Activated T-helper 1 cell treated with Interleukin-2 at 50 U/mL for 16 hours (primary cell): ENCODE measurements at places on chromosomes 13 and 19.

DNA sequence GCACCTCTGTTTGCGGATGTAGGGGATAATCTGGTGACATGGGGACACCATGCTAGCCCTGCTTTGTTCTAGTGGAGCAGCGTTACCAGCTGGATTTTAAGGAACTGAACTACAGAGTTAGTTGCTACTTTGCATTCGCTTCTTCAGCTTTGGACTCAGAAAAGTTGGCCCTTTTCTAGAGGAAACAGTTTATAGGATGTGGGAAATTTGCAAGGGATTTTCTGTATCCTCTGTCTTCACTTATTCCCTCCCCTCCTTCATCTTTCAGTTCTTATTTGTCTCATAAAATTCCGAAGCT lies 2.1 kb downstream of the GATAD2A start:
- no peak for DNase-seq

DNA sequence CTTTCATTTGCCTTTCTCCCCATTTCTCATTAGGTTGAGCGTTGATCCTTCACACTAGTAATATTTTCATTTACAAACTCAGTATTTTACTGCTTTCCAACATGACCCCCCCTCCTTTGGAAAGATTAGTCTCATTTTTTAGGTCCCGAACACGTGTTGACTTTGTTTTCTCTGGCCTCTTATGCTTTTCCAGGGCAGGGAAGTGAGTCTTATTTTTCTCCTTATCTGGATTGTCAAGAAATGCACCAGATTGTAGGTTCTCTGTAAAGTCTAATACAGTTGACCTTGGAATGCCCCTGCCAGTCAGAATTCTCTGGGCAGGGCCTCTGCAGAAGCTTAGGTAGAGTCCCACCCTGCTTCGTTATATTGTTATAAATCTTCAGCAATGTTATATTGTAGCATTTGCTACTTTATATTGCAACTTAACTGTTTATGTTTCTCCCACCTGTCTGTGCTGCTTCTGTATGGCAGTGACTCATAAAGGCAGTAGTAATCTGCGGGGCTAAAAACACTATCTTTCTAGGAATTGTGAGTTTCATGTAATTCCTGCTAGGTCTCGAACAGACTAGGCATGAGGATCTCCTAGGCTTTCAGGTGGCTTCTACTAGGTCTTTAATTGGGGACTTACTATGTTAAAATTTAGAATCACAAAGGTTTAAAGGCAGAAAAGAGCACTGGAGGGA lies 2.0 kb downstream of the TDRD3 start:
- no peak for DNase-seq

- no peak for DNase-seq
Measured at GRCh38 chr19:52938761-52939160, 15.5 kb upstream of the ZNF888 start.

GRCh38 chr13:67520886-67521285 lies 290.8 kb upstream of the PCDH9 start:
- DNase-seq: no peak

DNA sequence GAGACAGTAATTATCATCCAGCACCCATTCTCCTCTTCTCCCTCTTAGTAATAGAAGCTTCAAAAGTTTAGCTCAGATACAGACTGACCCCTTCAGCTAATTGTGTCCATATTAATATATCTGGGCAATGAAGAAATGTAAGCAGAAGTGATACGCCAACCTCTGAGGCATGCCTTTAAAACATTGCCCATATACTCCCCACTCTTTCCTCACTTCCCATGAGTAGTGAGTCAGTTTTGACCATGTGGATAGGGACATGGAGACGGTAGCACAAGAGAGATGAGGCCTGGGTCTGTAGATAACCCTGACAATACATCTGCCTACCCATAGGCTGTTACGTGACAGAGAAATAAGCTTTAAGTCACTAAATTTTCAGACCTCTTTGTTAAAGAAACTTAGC lies 147.6 kb downstream of the KCTD12 start:
- DNase-seq: no peak

DNA sequence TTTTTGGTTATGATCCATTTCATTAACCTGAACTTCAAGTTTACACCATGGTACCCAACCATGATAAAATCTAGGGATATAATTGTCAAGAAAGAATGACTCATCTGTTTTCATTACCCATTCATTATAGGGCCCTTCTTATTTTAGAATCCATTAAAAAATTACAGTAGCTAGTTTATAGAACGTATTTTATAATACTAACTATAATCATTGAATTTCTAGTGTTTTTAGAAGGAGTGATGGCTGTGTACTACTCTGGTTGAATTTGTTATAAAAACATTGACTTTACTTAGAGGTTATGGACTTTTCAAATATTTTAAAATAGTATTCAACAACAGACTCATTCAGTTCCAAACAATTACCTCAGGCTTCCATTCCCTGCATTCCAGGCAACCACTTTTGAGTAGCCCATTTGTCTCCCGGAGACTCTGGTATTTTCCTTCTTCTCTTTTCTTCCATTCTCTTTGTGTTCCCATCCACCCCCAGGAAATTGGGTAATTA lies 71.9 kb upstream of the KLF12 start:
- DNase-seq: no peak

GRCh38 chr13:39588384-39588783 lies 14.6 kb downstream of the LHFPL6 start:
- DNase-seq: no peak

GRCh38 chr19:18542941-18543813 lies at the start of gene FKBP8:
FKBP8 (minus strand) TSS chr19:18543573; CDS start chr19:18541970, 1,603 bp downstream.
- peak; percentile 91 for DNase-seq
